Activated gamma-delta T cell (primary cell): ENCODE measurements at places on chromosomes 12 and 14.

- no peak for DNase-seq
Observed at GRCh38 chr14:90388982-90389381, 7.8 kb upstream of the CALM1 start.

GRCh38 chr12:127912035-127912665, 354.8 kb upstream of the TMEM132C start:
- no peak for DNase-seq

DNA sequence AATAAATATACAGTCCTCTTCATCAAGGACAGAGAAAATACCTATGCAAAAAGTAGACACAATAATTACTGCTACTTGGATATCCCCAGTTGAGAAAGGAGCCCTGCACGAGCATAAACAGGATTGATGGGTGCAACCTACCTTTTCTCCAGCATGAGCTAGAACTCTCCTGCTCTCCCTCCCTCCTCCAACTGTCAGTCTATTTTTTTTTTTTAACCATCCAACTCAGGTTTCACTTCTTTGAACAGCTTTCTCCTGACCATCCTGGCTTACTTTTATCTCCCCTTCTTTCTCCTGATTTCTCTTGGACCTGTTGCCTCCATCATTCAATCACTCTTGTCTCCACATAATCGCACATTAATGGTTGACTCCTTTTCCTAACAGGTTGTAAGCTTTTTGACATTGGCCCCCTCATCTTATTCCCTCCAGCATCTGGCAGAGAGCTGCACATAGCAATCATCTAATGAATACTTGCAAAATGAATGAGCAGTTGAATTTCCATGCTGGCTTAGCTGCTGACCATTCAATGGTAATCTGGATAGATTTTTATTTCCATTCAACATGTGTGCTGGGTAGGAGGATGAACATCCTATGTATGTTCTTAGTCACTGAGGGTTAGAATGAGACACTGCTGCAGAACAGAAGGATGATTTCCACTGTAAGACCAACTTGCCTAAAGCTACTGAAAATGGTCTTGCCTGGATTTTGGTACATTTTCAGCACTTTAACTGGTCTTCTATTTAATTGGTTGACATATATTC, 24.4 kb downstream of the MYBPC1 start:
- no peak for DNase-seq

GRCh38 chr12:3000548-3001275, 41.5 kb downstream of the TEAD4 start:
- DNase-seq, result no peak

GRCh38 chr12:8658346-8658745, 4.3 kb downstream of the MFAP5 start:
- no peak for DNase-seq

DNA sequence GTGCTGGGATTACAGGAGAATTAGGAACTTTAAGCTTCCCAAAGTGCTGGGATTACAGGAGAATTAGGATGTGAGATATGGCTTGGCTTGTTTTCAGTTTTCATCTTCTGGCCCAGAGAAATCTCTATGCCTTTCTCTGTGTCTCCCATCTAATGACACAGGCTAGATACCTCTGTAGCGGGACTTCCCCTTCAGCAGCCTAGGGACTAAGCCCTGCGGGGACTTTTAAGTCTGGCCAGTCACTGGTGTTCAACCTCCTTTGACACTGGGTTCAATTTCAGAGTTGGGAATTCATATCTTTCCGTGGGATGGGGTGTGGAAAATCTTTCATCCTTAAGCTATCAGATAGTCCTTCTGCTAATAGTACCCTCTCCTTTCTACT, 6.2 kb downstream of the RFC5 start:
- DNase-seq, result no peak

DNA sequence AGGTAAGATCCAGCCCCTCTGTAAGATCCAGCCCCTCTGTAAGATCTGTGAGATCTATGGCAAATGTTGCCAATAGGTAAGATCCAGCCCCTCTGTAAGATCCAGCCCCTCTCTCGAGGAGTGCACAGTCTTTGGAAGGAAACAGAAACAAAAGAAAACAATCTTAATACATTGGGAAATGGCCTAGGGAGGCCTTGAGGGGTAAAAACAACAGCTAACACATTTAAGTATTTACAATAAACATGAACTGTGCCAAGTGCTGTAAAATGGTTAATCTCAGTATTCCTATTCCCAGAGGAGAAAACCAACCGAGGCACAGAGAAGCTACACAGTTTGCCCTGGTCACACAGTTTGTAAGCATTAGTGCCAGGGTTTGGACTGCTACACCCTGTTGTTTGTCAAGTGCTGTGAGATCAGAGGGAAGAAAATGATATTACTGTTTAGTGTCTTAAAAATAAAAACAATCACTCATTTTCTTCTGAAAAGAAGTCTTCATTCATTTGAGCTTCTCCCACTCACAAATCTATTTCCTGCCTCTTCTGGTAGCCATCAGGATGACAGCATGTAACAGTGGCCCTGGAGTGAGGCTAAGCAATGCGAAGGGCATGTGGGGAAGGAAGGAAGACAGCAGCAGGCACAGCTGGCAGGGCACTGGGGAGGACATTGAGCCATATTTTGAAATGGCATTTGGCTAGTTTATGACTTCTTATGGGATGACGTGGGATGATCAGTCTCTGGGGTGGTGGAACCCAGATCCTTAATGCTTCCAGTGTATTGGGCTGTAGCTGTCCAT, 118.7 kb upstream of the PTPRQ start:
- no peak for DNase-seq

DNA sequence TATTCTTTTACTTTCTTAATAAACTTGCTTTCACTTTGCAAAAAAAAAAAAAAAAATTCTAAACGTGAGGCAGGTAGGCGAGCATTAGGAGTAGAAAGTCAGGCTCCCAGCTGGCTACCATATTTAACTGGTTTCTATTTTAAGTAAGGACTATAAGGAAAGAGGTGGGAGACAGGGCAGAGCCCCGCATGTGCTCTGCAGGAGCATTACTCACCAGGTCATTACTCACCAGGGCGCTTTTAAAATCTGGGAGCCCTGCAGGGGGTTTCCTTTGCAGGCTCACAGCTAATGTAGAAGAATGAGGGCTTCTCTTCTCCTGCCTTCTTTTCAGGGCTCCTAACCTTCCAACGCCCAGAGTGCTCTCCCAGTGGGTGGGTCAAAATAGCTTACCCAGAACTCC, 14.0 kb upstream of the DPF3 start:
- DNase-seq, result no peak

GRCh38 chr14:78029601-78030372, 140.4 kb upstream of the NRXN3 start:
- DNase-seq, result no peak

DNA sequence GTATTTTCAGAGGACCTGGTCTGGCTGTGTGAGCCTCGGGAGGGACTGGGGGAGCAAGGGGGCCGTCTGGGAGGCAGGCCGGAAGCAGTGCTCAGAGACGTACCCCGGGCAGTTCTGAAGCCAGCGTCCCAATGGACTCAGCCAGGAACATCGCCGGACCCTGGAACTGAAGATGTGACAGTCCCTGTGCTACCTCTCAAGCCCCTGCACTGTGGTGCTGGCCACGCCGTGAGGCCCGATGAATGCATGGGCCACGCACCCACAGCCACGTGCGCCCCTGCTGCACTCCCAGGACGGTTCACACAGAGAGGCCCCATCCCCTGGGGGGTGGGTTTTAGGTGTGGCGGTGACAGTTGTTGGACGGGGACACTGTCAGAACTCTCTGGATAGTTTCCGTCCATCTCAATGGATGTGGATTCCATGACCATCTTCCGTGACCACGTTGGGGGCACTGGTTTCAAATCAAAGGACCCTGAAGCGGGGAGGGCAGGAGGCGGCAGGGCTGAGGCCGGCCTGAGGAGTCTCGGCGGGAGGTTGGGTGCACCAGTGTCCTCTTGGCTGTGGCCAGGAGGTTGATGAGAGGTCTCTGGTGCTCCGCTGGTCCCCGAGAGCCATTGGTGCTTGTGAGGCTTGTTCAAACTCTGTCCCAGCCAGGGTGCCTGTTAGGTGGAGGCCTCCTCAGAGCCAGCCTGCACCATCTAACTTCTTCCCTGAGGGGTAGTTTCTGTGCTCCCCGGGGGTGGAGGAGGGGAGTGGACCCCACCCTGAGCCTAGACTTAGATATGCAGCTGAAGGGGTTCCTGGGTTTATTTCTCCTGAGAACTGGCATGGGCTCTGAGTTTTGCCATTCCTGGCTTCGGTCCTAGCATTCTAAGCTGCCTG, 36.3 kb upstream of the TSPAN9 start:
- DNase-seq, result no peak
